ENCODE measurements at places on chromosomes 7 and 10.

GRCh38 chr10:28778524-28778923, 101.2 kb downstream of the BAMBI start:
- peak; percentile 16 for DNase-seq

- no peak for DNase-seq
Observed at GRCh38 chr10:132548869-132549268, 11.3 kb downstream of the INPP5A start.

DNA sequence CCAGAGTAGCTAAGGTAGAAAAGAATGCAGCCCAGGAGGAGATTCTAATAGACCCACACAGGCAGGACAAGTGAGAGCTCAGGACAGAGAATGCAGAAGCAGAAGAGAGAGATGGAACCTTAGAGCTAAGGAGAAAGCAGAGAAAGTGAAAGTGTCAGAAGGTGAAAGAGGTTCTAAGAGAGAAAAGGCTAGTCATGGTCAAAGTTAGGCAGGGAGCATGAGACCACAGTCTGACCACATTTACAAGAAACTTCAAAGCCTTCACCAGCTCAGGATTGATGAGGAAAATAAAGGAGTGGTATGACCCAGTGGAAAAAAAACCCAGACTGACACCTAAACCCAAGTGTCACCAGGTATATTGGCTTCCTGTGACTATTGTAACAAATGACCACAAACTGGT, 131.8 kb upstream of the WDR11 start:
- no peak for DNase-seq

GRCh38 chr10:43754569-43755260, 106.0 kb upstream of the ZNF32 start:
- DNase-seq, result no peak

- peak; percentile 96 for DNase-seq
Observed at GRCh38 chr10:79299397-79300241, 47.6 kb upstream of the PPIF start.

- DNase-seq, result peak; percentile 98
Observed at GRCh38 chr10:110425684-110426293, 71.9 kb upstream of the DUSP5 start.

DNA sequence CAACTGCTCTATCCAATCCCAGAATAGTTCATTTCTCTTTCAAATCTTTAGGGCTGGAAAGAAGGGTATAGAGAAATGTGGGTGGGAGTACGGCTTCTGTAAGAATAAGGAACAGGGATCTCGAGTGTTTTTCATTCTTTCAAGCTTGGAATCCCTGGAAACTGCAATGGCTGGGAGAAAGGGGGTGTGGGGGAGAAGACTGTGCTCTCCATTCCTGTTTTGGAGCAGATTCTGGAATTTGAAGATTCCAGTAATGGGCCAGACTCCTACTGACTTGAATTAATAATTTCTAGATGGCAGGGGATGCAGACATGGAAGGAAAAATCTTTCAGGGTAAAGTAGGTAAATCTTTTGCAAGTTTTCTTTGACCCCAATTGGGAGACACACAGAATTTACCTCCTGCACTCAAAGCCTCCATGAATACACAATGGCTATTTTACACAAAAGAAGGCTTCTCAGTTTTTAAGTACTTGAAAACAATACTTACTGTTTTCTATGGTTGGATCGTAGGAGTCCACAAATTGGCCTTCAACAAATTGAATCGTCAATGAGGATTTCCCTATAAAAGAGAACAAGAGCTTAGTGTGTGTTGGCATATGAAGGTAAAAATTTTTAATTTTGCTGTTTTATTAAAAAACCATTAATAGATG, 29.1 kb downstream of the RHEB start:
- peak; percentile 37 for DNase-seq

GRCh38 chr7:155459700-155460461, 2.0 kb downstream of the EN2 start:
- DNase-seq, result no peak

GRCh38 chr7:134532180-134532953, 5.0 kb downstream of the AKR1B10 start:
- DNase-seq, result peak; percentile 7

DNA sequence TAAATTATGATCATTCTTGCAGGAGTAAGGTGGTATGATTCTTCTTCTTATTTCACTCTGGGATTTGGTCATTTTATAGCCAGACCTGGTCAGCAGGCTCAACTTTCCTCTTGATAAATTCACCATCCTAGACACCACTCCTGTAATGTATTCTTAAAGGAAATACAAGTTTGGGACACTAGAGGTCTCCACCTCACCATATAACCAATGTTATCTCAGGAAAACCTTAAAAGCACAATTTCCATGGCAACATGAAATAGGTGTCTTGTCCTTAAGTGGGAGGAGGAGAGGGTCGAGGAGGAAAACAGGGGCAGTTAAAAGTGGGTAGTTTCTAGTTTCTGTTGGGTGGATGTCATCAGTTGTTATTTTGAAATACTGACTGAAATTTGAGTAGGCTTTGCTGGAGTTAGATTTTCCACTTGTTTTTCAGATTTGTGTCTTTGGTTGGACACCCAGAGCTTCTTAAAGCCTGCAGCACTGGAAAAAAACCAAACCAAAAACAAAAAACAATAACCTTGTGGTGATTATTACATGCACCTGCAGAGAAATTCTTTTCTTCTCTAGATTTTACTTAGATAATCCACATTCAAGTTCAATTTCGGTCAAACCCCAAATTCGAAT, 163.1 kb downstream of the PRKCQ start:
- peak; percentile 57 for DNase-seq

DNA sequence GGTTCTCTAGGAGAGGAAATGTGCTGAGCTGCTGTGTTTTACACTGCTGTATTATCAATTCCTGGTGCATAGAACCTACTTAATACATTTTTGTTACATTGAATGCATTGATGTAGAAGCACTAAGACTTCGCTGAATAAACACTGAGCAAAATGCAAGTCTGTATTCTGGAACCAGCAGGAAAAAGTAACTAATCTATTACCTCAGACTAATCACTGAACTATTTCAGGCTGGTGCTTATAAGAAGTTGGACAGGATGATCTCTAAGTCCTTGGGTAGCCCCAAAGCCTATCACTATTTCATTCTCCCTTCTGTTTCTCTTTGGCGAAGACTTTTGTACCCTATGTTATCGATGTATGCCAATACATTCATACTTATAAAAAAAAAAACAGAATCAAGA, 87.2 kb upstream of the LRRTM3 start:
- DNase-seq, result no peak

GRCh38 chr10:109616359-109616980, 306.8 kb downstream of the XPNPEP1 start:
- no peak for DNase-seq

GRCh38 chr10:16603308-16603707, 81.6 kb upstream of the C1QL3 start:
- DNase-seq, result no peak

- no peak for DNase-seq
Observed at GRCh38 chr10:44733501-44734488, 177.3 kb upstream of the TMEM72 start.

DNA sequence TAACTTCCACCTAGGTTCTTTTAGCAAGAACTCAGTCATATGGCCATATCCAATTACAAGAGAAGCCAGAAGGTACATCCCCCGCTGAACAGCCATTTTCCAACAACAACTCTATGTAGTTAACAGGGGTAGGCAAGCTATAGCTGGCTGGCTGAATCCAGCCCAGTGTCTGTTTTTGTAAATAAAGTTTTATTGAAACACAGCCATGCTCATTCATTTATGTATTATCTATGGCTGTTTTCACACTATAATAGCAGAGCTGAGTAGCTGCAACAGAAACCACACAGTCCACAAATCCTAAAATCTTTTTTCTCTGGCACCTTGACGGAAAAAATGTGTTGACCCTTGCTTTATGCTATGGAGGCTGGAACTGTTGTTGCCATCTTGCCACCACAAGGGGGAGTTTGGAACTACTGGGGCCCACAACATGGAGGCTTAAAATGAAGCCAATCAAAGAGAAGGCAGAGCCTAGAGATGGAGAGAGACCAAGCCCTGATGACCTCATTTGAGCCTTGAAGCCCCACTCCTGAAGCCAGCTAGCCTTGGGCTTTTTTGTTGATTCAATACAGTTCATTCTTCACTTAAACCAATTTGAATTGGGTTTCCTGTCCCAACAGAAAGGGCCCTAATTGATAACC, 33.3 kb upstream of the XPNPEP1 start:
- peak; percentile 70 for DNase-seq

DNA sequence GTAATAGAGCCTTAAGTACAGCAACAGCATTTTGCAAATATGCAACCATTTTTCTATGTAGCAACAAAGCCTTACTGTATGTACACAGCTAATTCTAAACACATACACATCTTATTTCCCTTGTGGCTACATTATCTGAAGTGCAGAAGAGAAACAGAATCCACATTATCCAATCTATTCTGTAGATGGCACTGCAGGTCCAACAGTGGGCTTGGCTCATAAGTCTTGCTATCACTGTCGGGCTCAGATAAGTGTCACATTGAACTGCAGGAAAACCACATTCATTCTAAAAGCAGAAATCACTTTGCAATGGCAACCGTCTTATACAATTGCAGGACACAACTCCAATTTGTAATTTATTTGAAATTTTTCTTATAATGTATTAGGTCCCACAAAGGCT, 109.8 kb upstream of the NOBOX start:
- DNase-seq, result no peak

- peak; percentile 60 for DNase-seq
Observed at GRCh38 chr10:71218046-71218650, 5.8 kb downstream of the UNC5B start.

DNA sequence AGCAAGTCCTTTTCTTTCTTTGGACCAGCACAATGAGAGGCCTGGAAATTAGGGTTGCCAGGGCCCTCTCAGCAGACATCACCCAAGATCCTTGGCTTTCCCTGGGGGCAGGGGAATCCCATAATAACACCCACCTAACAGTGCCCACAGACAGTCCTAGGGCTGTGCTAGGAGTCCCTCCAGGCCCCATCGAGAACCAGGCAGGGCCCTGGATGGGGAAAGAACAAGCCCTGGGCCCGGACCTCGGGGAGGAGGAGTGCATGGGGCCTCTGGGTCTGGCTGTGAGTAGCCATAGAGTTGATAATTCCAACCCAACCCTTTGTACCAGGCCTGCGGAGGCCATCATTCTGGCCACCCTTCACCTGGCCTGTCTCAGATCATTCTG, 201.2 kb upstream of the ZMIZ1 start:
- DNase-seq, result no peak
